ENCODE measurements at places on chromosomes 11 and 22.
A peak's percentile ranks its signal among the peaks of the same experiment; 100 is the strongest.

GRCh38 chr11:74730571-74731260, 510 bp downstream of the CHRDL2 start:
- DNase-seq: no peak

GRCh38 chr22:19941365-19942082, at the start of the genes COMT and TXNRD2:
Gene COMT, plus strand, starts transcription at chr22:19941772. Its CDS starts 20,755 bp downstream, at chr22:19962527.
Gene TXNRD2, minus strand, starts transcription at chr22:19941818. Its CDS starts 15 bp downstream, at chr22:19941803.
- peak; percentile 60 for DNase-seq

- DNase-seq: no peak
These were observed 934 bp upstream of the ATL3 start for GRCh38 chr11:63672156-63672463.

- DNase-seq: no peak
These were observed 94.5 kb downstream of the LARGE1 start for GRCh38 chr22:33825761-33826160.

DNA sequence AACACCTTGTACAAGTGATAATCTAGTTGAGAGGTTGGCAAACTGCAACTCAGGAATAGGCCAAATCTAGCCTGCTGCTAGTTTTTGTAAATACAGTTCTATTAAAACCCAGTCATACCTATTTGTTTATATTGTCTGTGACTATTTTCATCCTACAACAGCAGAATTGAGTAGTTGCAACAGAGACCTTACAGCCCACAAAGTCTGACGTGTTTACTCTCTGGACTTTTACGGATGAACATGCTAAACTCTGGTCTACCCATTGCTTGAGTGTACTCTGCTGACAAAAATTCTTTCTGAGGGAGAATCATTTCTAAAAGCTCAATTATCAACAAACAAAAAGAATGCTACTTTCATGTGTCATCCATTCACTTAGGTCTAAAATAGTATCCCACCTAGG, 287.0 kb downstream of the DYNC2H1 start:
- DNase-seq: no peak

GRCh38 chr11:68343761-68344256, 31.4 kb downstream of the LRP5 start:
- DNase-seq: no peak
